ENCODE measurements at places on chromosomes 12 and 14.

DNA sequence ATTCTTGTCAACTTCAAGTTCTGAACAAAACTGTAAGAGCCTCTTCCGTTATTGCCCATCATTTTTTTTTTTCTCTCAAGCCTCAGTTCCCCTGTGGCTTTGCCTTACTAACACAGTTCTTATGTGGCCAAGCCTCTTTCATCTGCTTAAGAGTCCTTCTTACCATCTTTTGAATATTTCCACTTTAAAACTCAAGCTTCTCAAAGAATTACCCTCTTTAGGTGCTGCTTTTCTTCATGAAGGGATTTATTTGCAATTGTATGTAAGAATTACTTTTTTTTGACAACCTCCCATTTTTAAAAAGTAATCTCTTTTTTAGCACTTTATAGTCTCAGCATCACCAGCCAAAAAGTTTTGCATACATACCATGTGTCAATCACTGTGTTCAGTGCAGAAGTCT is 240.2 kb upstream of the RMST start:
- DNase-seq: no peak

- DNase-seq: no peak
Measured at GRCh38 chr12:132759359-132759758, 2.3 kb downstream of the ANKLE2 start.

GRCh38 chr14:91048265-91048664 is 12.2 kb downstream of the RPS6KA5 start:
- no peak for DNase-seq

DNA sequence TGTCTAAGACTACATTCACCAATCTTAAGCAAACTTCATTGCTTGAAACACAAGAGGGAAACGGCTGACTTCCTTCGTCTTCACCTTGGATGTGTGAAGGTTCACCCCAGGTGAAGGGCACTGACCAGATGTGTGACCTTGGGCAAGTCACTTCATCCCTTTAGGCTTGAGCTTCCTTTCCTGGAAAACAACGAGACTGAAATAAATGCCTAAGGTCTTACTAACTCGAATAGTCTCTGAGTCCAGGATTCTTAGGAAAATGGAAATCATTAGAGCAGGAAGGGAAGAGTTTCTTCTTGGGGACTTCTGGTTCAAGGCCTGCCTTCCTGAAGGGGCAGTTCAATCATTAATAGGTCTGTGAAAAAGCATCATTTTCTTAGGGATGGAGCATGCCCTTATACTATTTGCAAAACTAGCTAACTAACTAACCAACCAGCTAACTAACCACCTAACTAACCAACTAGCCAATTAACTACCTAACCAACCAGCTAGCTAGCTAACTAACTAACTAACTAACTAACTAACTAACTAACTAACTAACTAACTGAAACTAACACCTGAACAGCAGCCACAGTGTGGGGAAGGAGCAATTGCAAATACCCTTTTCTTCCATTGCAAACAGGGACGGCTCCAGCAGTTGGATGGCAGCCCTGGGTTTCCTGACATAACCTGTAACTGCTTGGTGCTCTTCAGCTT is 31.5 kb upstream of the EMP1 start:
- no peak for DNase-seq

DNA sequence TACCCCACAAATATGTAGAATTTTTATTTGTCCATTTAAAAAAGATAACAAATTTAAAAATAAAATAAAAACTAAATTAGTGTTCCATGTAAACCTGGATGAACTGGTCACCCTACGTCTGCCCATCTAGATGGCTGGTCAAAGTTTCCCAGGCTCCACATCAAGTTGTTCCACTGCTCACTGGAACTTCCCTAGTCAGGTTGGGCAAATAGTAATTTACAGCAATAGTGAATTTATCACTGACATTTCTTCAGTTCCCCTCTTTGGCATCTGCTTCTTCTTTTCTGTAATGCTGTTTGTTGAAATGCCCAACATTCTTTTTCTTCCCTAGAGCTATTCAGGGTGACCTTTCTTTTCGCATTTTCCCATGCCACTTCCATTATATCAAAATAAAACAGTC is 272.7 kb upstream of the BTG1 start:
- no peak for DNase-seq

- no peak for DNase-seq
Measured at GRCh38 chr14:104926619-104927431, 2.1 kb downstream of the PLD4 start.

- DNase-seq: no peak
Measured at GRCh38 chr12:7832059-7832696, 40.5 kb downstream of the SLC2A14 start.

DNA sequence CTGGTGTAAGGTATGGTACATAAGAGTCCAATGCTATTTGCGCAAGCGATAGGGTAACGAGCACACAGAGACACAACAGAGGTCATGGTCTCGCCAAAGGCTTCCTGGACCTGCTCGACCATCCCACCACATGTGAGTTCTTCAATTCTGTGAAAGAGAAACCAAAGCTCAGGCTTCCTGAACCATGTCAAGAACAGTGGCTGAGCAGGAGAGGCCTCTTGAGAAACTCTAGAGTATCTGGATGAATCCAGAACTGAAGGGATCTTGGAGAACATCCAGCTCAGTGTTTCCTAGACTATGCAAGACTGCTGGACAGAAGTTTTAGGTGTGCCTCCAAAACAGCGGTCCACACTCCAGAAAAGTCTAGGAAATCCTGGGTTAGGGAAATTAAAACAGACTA is 114.5 kb downstream of the TRAFD1 start:
- DNase-seq: no peak

DNA sequence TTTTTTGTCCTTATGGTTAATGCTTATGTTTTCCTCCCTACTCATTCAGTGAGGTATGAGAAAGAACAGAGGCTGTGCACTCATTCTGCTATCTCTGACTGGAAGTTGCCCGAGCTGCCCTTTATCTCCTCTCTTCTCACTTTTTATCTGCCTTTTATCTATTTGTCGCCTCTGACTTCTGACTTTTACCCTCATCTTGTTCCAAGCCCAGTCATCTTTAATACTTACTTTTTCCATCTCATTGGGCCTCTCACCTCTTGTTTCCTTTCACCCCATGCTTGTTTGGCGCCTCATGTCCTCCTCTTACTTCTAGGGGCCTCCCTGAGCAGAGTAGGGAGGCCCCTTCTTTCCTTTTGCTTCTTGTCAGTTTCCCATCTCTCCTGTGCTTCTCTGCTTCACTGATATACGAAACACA is 50.7 kb downstream of the DIP2B start:
- DNase-seq: no peak

GRCh38 chr12:60205500-60205899 is 609.7 kb downstream of the SLC16A7 start:
- DNase-seq: no peak

GRCh38 chr12:80912901-80913770 is 24.6 kb downstream of the LIN7A start:
- DNase-seq: no peak

GRCh38 chr14:34129927-34130552 is 179.2 kb upstream of the EGLN3 start:
- no peak for DNase-seq
